ENCODE measurements at places on chromosomes 2 and 18. TPM values are rescaled to one million over a fixed set of nuclear protein-coding genes. Genes with fewer than 3 reads are reported as not detected.

The SATB2 gene
- total RNA-seq: 22.2 TPM

DNA sequence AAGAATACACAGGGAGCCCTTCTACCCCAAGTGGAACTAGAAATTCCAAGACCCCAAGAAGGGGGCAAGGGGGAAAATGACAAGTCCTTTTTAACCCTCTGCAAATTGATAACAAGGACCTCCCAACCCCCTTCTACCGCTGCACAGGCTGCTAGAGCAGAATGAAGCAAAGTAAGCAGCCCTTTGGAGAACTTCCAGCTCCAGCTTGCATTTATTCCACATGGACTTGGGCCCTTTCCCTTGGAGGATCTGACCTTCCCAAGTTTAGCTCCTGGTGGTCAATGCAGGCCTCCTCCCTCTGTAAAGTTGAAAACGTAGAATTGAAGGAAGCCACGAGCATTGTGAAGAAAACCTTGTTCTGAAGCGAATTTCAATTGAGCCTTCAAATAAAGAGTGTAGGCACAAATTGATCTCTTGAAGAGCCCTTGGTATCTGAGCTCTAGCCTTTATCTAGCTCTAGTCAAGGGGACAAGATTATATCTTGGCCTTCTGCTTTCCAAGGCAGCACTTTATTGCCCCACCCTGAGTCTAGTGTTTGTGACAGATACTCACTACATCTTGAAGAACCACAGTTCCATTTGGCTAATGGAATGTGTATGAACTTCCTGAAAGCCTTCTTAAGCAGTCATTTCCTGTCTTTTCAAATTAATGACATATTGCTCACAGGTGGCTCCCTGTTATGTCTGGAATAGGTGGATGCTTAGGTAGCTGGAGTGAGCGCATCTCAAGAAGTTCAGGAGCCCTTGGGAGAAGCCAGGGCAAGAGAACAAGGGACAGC, 37.2 kb downstream of the SLC14A2 start:
- no peak for DNase-seq
- peaks cover 6% of the 10 kb centered on the region for H3K36me3 ChIP-seq
- peaks cover 9% of the 10 kb centered on the region for H3K4me1 ChIP-seq
- H3K27ac ChIP-seq: no peak overlapping the region

The MAP3K2 gene
- total RNA-seq: 62.9 TPM

DNA sequence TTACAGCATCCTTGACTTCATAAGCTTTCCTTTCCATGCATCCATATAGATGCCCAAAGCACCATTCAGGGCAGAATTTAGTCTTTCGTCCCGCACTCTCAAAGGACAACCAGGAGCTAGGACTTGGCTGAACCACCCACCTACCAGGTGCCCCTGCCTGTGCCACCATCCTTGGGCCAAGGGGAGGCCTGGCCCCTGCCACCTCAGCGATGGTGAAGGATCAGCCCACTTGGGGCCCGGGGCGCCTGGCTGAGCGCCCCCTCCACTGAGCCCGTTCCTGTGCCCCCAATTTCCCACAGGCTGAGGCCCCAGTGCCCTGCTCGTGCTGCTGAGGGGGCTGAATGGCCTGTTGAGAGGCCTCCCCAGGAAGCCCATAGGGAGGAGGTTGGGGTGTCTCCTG, 33.3 kb upstream of the ALPP start:
- DNase-seq: no peak
- no peak overlapping the region for H3K27ac ChIP-seq
- H3K4me3 ChIP-seq: no peak overlapping the region
- no peaks in the 10 kb centered on the region for H3K36me3 ChIP-seq

The NEU2 gene
- total RNA-seq: not detected

The LOXL3 gene
- 0.93 TPM for total RNA-seq

DNA sequence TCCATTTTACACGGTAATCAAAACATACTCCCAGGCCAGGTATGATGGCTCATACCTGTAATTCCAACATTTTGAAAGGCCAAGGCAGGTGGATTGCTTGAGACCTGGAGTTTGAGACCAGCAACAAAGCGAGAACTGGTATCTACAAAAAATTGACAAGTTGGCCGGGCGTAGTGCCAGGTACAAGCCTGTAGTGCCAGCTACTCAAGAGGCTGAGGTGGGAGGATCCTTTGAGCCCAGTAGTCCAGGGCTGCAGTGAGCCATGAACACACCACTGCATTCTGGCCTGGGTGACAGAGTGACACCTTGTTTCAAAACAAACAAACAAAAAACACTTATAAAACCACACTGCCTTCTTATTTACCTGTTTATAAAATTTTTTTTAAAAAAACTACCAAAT, 80.8 kb downstream of the GAREM1 start:
- H3K27ac ChIP-seq: no peak overlapping the region
- no peak overlapping the region for H3K4me3 ChIP-seq
- DNase-seq: peak; percentile 46
- peaks cover 21% of the 10 kb centered on the region for H3K4me1 ChIP-seq

- no peaks in the 10 kb centered on the region for H3K4me1 ChIP-seq
- H3K27me3 ChIP-seq: no peaks in the 10 kb centered on the region
- no peak overlapping the region for H3K27ac ChIP-seq
- no peak for DNase-seq
- H3K36me3 ChIP-seq: no peaks in the 10 kb centered on the region
- H3K4me3 ChIP-seq: no peak overlapping the region
Observed at GRCh38 chr2:137000811-137001210, 235.5 kb downstream of the THSD7B start.

GRCh38 chr2:186889101-186889879, 40.3 kb upstream of the ZSWIM2 start:
- no peak overlapping the region for H3K27ac ChIP-seq
- H3K27me3 ChIP-seq: no peaks in the 10 kb centered on the region
- H3K4me3 ChIP-seq: no peak overlapping the region

GRCh38 chr2:28768422-28768821, 16.8 kb downstream of the PPP1CB start:
- H3K27ac ChIP-seq: no peak overlapping the region
- H3K4me1 ChIP-seq: peaks cover 9% of the 10 kb centered on the region
- H3K4me3 ChIP-seq: no peak overlapping the region

The TANC1 gene
- 35.3 TPM for total RNA-seq

GRCh38 chr18:34591920-34592444, 118.1 kb upstream of the DTNA start:
- H3K4me1 ChIP-seq: no peaks in the 10 kb centered on the region
- DNase-seq: no peak
- no peak overlapping the region for H3K27ac ChIP-seq
- peaks cover 45% of the 10 kb centered on the region for H3K27me3 ChIP-seq
- no peak overlapping the region for H3K4me3 ChIP-seq

Measured in MCF 10A (cell line).